Pulmonary artery endothelial cell (primary cell): ENCODE measurements at places on chromosomes 12 and 14.

DNA sequence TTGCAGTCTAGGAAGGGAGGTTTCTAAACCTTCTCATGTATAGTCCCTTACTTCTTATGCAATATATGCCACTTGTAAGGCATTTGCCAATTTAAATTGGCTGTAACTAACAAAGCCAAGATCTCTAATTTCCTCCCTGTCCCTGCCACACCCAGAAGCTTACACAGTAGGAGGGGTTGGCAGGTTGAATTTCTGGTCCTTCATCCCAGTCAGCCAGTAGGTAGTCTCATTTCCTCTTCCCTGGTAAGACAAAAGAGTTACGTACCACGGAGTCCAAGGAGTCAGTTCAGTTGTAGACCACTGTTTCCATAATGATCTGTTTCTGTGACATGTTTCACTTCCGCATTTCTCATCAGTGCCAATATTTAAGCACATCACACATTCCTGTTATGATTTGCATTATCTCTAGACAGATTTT is 47.0 kb upstream of the PLBD1 start:
- DNase-seq, result no peak

DNA sequence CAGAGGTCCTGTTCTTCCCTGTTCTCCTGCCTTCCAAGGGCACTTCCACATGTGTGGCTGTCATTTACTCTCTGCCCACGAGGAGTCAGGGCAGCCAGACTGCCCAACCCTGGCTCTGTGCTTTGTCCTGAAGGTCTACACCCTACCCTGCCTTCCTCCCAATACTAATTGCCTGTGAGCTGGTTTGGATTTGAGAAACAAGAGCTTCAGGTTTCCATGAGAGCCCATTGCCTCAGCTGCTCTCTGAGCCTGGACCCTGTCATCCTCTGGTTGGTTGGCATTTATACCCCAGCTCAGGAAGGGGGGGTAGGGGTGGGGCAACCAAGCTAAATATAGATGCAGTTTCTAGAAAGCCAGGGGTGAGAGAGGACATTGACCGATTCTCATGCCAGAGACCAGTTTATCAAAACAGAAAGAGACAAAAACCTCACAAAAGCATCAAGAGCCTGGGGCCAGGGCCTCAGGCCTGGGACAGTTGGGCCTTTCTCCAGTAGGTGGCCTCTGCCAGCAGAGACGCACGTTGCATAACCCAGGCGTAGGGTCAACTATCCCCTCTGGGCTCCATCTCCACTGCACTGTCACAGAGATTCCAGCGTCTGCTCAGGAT is 34.5 kb downstream of the VDR start:
- no peak for DNase-seq

GRCh38 chr12:2076196-2076570 is 23.4 kb downstream of the CACNA1C start:
- DNase-seq, result no peak

DNA sequence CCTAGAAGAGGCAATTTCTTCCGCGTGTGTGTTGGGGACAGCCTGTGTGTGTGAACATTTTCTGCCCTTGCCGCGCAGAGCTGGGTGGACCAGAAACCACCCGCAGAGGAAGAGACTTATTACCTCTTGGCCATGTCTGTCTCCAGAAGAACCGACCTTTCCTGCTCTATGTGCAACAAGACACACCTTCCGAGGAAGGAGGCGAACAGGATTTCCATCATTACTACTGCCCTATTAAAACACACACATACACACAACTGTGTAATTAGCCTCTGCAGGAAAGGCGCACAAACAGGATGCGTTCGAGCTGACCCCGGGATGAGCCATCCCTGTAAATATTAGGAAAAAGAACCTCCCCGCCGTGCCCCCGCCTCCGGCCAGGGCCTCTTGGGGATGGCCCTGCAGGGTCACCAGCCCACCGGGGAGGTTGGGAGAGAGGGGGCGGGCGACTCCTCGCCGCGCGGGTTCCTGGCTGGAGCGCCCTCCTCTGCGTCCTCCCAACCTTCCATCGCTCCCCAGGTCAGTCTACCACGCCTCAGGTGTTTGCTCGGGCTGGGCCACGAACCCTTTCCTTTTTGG is 484 bp upstream of the PRKCH start:
- DNase-seq, result no peak

DNA sequence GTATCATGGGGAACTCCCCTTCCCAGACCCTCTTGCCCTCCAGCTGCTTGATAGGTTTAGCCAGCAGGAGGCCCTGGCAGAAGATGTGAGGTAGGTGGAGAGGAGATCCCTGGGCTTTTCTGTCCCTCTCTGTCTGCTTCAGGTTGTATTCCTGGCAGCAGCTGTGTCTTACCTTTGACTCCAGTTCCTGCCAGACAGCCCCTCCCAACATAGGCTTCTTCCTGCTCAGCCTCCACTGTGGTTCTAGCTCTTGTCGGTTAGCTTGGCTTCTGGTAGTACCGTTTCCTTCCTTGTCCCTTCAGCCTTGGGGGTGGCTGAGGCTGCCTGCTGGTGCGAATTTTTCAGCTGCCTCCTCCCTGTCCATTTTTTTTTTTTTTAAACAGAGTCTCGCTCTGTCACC is 215.7 kb upstream of the CRY1 start:
- DNase-seq, result no peak

DNA sequence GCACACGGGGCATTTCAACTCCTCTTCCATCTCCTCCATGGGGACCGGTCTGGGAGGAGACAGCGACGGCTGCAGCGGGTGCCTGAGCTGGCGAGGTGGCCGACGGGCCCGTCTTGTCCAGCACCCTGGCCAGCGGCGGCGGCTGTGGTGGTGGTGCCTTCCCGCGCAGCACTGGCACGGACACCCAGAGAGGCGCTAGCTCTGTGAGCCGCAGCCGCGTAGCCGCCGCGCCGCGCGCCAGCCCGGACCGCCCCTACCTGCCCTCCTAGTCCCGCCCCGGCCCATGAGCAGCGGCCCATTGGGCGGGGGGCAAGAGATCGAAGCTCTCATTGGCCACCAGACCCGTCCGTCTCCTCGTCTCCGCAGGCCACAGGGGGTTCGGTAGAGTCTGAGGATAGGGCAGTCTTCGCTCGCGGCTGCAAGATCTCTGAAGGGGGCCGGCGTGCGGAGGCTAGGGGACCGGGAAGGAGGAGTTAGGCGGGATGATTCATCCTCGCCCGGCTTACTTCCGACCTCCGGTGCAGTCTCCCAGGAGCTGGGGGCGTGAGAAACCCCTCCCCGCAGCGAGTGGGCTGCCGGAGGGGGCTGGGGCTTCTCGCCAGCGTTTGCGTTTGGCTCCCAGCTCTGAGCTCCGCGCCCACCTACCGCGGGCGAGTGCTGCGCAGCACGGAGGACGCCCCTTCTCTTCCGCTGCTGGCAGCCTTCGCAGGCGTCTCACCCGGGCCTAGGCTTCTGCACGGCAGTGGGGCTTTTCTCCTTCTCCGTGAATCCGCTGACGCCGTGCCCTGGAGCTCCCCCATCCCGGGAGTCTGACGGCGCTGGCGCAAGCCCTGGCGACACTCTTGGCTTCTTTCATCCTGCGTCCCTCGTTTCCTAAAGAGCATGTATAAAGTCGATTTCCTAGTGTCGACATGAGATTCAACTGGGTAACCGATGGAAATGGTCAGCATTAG is at the start of gene TRIM9:
TSS of gene TRIM9 (minus strand) at position 205 of the 953 bp plus-strand sequence. CDS start at position 39, 166 bp downstream.
- DNase-seq, result peak; percentile 54

- no peak for DNase-seq
Measured at GRCh38 chr12:3662521-3662921, 90.4 kb downstream of the CRACR2A start.

GRCh38 chr14:104718147-104718546 is 5.9 kb upstream of the ADSS1 start:
- DNase-seq, result no peak

DNA sequence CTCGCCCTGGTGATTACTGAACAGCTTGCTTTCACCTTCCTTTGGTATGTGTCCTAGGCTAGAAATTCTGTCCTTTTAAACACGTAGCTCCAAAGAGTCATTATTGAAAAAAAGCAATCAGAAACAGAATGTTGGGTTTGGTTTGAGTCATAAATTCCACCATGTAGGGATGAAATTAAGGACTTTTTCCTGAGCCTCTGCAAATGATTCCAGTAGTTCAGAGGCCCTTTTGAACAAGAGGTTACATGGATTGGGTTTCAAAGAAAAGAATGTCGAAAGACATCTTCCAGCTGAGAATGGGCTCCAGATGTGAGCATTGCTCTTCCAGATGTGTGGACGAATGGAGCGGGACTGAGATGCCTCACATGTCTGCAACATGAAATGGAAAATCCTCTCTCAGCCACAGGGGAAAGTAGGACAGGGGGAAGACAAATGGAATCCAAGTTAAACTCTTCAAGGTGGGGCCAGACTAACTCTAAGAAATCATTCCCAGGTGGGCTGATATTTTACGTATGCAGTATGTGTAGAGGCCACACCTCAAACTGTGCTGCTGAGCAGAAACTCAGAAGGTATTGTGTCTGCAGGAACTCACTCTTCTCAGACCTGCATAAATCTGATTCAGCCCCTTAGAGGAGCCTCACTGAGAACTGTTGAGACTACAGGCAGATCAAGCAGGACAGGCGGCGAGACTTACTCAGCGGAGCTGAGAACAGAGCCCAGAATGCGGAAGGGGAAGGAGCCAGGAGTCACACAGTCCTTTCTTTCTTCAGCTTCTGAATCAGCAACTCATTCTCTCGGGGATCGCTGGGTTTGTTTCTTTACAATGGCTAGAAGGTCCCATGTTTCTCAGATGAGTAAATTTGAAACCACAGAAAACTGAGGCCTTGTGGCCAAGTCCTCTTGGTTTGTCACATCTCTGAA is 23.3 kb upstream of the EMP1 start:
- DNase-seq, result no peak

- no peak for DNase-seq
Measured at GRCh38 chr12:127811988-127812387, 455.0 kb upstream of the TMEM132C start.
